BJ (cell line): ENCODE measurements at places on chromosomes 7 and 10. TPM values are rescaled to one million over a fixed set of nuclear protein-coding genes. Genes with fewer than 3 reads are reported as not detected.
A peak's percentile ranks its signal among the peaks of the same experiment; 100 is the strongest.

Gene SYT15
- polyA plus RNA-seq, result 0.92 and 2.3 TPM in 2 replicates

GRCh38 chr10:112375721-112376395, 1.9 kb downstream of the ACSL5 start:
- DNase-seq, result no peak

DNA sequence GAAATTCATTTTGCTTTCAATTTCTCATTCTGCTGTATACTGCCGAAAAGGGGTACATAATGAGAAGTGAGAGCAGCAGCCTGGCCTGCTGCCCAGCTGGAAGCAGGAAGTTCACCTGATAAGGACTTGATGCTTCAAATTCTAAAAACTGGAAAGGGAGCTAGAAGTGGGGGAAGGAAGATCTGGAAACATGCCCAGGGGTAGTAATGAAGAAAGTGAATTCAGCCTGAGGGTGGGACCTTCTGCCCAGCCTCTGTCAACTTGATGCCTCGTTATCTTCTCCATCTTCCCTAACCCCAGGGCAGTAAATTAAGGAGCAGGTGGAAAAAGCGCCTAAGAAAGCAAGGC, 69.4 kb downstream of the ARMH3 start:
- DNase-seq, result no peak

Gene NCF1
- not detected in 2 replicates for polyA plus RNA-seq

Gene MRC1
- polyA plus RNA-seq, result not detected in 2 replicates

Gene ZNF853
- polyA plus RNA-seq, result 1.6 and 2.0 TPM in 2 replicates

Gene HTRA1
- 128 and 132 TPM in 2 replicates for polyA plus RNA-seq

- DNase-seq, result no peak
Measured at GRCh38 chr10:116099023-116099420, 174.0 kb downstream of the GFRA1 start.

DNA sequence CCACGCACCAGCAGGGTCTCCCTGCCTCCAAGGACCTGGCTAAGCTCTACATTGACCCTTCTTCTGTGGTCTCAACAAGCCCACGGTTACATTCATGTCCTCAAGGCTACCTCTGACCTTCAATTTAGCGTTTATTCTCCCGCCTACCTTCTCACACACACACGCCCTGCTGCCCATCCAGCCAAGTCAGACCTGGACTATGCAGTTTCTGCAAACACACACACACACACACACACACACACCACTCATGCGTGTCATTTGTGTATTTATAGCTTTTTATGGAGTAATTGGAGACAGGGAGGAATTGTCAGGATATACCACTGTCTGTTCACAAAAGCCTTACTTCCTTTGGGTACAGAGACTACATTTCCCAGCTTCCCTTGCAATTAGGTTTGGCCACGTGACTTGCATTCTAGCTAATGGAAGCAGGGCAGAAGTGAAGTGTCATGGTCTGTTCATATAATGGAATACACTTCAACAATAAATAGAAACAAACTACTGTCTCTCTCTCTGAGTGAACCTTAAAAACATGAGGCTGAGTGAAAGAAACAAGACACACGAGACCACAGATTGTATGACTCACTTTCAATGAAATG, 53.8 kb upstream of the CPXM2 start:
- DNase-seq, result peak; percentile 53

GRCh38 chr7:20785157-20786048, 1.3 kb downstream of the SP8 start:
- DNase-seq, result no peak

Gene CTTNBP2
- polyA plus RNA-seq, result 0.34 and 0.37 TPM in 2 replicates

Gene UPP1
- polyA plus RNA-seq, result 19.2 and 25.1 TPM in 2 replicates

GRCh38 chr10:97518301-97519043, 19.7 kb downstream of the UBTD1 start:
- DNase-seq, result no peak

Gene ABCC2
- polyA plus RNA-seq, result 0.23 and 0.25 TPM in 2 replicates

- no peak for DNase-seq
Measured at GRCh38 chr7:44372560-44373417, 47.4 kb upstream of the CAMK2B start.

DNA sequence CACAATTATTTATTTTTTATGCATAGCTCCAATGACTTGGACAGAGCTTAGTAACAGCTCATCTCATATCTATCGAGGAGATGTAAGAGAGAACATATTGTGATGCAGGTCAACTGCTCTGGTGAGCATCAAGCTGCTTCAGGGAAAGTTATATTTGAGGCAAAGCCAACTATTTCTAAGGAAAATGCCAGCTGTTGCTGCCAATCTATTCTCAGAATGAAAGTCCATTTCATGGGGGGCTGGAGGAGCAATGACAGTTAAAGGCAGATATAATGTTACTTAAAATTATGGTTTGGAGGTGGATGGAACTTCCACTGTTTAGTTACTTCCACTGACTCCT, 424.8 kb downstream of the KIF20B start:
- no peak for DNase-seq

Gene MYPN
- polyA plus RNA-seq, result 9.7 and 10.5 TPM in 2 replicates

Gene AGAP6
- 8.5 and 10.5 TPM in 2 replicates for polyA plus RNA-seq

- no peak for DNase-seq
Measured at GRCh38 chr7:6407434-6407833, 40.3 kb downstream of the DAGLB start.

Gene HK1
- 39.7 and 47.5 TPM in 2 replicates for polyA plus RNA-seq

GRCh38 chr10:80516506-80517075, 21.1 kb upstream of the SH2D4B start:
- no peak for DNase-seq

DNA sequence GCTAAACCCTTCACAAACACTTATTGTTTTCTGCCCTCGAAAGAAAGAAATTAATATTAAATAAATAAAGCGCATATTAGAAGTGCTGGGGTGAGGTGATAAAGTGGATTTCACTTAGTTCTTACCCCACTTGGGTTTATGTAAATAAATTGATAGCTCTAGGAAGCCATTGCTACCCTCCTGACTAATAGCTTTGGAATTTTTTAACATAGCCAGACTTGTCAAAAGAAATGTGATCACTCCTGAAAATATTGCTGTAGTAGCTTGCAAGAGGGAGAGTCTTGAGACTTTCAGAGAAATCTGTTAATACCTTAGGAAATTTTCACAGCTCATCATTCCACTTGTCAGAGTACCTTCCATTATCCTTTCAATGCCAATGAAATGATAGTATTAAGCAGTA, 7.6 kb downstream of the ARL5B start:
- DNase-seq, result no peak

DNA sequence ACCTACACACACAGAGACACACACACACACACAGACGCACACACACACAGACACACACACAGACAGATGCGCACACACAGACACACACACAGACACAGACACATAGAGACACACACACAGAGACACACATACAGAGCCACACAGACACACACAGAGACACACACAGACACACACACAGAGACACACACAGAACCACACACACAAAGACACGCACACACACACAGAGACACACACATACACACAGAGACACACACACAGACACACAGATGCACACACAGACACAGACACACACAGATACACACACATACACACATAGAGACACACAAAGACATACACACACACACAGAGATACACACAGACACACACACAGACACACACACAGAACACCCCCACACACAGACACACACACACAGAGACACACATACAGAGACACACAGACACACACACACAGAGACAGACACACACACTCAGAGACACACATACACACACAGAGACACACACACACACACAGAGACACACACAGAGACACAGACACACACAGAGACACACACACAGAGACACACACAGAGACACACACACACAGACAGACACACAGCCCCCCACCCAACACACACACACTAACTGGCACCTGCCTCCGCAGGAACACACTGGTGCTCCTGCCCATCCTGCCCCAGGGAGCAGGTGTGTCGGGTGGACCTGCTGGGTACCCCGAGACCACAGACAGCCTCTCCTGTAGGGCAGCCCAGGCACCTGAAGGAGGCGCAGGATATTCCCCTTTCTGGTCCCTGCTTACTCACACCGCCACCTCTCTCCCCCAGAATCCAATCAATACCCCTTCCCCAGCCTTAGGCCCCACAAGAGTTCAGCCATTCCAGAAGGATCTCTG, 5.4 kb upstream of the FZD9 start:
- DNase-seq, result no peak

GRCh38 chr7:132270517-132270916, 305.8 kb downstream of the PLXNA4 start:
- DNase-seq, result no peak

Gene SEMA4G
- polyA plus RNA-seq, result 4.2 and 4.3 TPM in 2 replicates

DNA sequence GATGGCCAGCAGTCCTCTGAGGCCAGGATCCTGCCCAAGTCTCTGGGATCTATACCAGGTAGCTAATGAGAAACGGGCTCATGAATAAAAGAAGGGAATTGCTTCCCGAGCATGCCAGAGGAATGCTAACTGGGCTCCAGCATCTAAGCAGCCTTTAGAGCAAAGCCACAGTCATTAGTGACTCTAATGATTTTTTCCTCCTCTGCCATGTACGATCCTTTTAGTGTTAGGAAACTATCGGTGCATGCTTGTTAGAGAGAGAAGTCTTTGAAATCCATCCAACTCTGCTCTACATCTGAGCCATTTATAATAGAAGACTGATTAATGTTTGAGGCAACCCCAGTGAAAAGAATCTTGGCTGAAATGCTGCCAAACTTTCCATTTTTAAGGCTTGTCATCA, 124.9 kb upstream of the TCERG1L start:
- DNase-seq, result no peak

GRCh38 chr10:22410394-22410793, 65.1 kb downstream of the SPAG6 start:
- no peak for DNase-seq

Gene KIAA1217
- polyA plus RNA-seq, result 1.3 and 2.2 TPM in 2 replicates

DNA sequence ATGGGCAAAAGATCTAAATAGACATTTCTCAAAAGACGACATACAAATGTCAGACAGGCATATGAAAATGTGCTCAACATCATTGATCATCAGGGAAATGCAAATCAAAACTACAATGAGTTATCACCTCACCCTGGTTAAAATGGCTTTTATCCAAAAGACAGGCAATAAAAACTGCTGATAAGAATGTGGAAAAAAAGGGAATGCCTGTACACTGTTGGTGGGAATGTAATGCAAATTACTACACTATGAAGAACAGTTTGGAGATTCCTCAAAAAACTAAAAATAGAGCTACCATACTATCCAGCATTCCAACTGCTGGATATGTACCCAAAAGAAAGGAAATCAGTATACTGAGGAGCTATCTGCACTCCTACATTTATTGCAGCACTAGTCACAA, 18.0 kb downstream of the GSDME start:
- DNase-seq, result no peak
